Activated naive CD8-positive, alpha-beta T cell treated with anti-CD3 and anti-CD28 coated beads, Interleukin-2, amount 10 ng/mL, durations not matched to agents 7 days and 5 days (primary cell): ENCODE measurements at places on chromosomes 4 and X.

DNA sequence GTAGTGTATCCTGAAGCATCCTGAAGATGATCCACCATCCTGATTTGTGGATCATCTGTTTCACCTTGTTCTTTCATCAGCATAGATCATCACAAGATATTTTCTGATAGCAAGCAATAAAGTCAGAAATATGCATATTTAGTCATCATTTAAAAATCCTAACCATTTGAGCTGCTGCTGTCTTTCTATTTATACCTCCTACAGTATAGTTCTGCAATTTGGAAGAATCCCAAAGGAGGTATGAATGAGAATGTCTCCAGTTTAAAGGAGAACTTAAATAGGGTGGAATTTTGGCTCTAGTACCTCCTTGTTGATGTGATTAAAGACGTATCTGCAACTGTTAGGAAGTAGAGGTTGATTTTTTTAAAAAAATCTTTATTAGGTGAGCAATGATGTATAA, 7.6 kb downstream of the SLC25A14 start:
- DNase-seq: no peak

- DNase-seq: peak; percentile 76
Observed at GRCh38 chrX:118495958-118496762, 545 bp downstream of the DOCK11 start.

DNA sequence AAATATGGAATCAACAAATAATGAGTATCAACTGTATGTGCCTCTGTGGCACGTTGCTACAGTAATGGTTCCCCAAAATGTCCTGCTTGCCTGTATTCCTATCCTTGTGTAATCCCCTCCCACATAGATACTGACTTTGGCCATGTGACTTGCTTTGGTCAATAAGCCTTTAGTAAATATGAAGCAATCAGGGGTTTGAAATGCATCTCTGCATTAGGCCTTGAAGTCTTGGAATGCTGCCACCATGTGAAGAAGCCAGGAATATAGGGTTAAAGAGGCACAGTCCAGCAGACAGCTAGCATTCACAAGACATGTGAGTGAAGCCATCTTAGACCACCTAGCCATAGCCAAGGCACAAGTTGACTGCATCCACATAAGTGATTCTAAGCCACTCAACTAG, 190.9 kb downstream of the GABRB1 start:
- no peak for DNase-seq

GRCh38 chr4:81512757-81513501, 41.2 kb upstream of the RASGEF1B start:
- DNase-seq: no peak

GRCh38 chr4:108130955-108131354, 37.8 kb downstream of the LEF1 start:
- DNase-seq: no peak

GRCh38 chrX:17298564-17298963, 76.4 kb upstream of the NHS start:
- DNase-seq: no peak

GRCh38 chrX:153968754-153969124, 2.9 kb downstream of the HCFC1 start:
- DNase-seq: peak; percentile 62

- no peak for DNase-seq
Observed at GRCh38 chrX:115564243-115564642, 3.3 kb downstream of the PLS3 start.

DNA sequence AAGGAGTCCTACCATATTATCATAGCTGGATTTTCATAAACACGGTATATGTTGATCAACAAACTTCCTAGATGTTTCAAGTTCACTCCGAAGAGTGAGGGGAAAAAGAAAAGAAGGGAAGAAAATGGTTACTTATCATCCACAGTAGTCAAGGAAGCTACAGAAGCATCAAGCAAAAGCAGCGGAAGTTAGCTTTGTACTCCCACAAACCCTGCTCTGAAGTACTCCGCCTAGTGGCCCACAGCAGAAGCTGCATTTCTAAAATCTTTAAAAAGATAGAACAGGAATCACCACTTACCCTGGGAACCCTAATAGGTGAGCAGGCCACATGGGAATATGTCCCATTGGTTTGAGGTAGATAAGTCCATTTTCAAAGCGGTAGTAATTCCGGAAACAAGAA, 28.5 kb upstream of the FRG1 start:
- DNase-seq: no peak

GRCh38 chrX:72395237-72395636, 89.5 kb upstream of the CITED1 start:
- DNase-seq: no peak

- no peak for DNase-seq
Observed at GRCh38 chrX:21700967-21701366, 42.8 kb upstream of the KLHL34 start.

DNA sequence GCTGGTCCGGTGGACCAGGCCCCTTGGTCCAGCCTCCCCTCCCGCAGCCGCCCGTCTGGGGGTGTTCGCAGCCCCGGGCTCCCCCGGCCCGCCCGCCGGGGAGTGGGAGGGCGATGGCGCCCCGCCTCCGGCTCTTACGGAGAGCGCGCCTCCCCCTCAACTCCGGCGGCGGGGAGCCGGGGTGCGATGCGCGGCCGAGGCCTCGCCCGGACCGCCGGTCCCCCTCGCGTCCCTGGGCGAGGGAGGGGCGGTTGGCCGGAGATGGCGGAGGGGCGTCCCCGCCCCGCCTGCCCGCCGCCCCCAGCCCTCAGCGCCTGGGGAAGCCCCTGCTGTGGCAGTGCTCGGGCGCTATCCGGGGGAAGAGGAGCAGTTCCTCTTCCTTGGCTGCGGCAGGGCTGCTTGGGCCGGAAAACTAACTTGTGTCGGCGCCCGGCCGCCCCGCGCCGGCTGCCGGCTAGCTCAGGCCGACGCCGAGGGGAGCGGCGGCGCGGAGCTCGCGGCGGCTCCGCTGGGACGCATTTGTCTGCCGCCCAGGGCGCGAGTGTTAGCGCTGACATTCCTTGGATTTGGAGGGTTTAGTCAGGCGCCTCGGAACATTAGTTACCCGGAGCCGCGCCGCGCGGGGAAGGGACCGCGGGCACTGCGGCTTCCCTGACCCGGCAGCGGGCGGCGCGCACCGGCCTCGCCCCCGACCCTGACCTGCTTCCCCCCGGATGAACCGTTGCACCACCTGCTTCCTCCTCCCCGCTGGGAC, 994 bp downstream of the GALNT7 start:
- DNase-seq: peak; percentile 81

DNA sequence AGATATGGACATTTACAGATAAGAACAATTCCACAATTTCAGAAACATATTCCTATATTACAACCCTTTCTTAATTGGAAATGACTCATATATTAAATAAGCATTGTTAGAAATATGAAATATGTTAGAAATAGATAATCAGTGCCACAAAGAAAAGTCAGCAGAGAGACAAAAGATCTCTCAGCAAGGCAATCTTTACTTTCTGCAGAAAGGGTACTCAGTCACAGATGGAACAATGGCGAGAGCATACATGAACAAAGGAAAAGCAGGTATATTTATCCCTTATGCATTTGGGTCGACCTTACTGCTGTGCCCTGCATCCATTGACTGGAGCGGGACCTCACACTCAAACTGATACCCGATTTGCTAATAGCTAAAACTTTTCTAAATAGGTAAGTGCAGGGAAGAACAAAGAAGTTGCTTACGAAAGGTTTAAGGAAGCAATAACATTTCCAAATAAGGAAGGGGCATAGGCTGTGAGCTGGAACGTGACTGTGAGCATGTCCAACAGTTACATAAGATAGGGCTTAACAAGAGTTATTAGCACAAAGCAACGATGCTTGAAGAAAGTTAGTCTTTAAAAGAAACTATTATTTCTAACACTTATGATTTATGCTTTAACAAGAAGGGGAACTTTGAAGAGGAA, 40.8 kb downstream of the MGARP start:
- DNase-seq: no peak

DNA sequence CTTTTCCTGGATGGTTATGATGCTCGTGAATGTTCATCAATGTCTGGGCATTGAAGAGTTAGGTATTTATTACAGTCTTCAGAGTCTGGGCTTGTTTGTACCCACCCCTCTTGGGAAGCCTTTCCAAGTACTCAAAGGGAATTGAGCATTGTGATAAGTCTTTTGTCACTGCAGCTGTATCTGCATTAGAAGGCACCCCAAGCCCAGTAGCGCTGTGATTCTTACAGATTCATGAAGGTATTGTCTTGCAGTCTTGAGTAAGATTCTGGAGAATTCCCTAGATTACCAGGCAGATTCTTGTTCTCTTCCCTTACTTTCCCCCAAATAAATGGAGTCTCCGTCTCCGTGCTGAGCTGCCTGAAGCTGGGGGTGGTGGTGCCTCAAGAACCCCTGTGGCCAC, 173.4 kb upstream of the HUWE1 start:
- no peak for DNase-seq

- no peak for DNase-seq
Observed at GRCh38 chr4:156021298-156021697, 67.6 kb upstream of the CTSO start.

DNA sequence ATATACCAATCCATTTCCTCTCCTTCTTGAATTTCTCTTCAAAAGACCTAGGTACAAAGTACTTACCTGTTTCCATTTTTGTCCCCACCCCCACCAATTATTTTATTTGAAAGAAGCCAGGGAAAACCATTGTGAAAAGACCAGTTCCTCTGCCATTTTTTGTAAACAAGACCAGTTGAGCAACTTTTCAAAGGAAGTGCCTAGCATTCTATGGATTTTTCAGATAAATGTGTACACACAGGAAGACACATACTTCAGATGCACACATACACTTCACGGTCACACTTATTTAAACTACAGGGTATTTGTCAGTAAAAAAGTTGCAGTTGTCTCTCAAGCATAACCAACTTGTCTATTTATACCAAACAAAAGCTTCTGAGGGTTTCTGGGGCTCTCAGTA, 587.2 kb upstream of the KLHL4 start:
- DNase-seq: no peak

DNA sequence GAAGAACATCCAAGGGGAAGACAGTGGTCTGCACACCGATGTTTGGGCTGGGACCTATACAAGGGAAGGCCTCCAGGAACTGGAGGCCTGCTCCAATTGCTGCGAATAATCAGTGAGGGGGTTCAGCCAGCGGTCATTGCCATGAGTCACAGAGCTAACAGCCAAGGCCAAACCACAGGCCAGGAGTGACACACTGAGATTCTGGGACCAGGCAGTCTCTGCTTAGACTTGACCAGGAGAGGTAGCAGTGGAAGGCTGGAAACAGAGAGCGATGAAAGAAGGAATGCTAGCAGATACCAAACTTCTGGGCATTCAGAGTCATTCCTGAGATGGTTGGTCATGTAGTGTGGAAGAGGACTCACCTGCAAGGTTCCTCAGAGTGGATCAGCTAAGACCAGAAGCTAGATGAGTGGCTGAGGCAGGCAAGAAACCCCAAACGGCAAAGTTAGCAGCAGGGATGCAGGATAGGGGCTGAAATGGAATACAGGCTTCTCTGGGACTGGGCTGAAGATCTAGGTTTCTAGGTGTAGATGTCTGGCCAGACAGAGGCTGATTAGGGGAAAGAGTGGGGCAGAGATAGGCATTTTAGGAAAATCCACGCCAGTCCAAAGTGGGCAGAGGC, 54.7 kb downstream of the CNGA2 start:
- no peak for DNase-seq

DNA sequence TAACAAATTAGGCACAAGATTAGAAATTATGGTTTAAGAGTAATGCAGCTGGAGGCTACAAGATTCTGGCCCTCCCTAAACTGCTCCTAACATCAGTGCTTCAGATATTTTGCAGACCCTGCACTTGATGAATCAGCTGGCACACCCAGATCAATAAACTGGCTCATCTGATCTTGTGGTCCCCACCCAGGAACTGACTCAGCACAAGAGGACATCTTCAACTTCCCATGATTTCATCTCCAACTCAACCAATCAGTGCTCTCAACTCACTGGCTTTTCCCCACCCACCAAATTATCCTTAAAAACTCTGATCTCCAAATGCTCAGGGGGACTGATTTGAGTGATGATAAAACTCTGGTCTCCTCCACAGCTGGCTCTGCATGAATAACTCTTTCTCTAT, 21.7 kb upstream of the TMEM33 start:
- DNase-seq: no peak

DNA sequence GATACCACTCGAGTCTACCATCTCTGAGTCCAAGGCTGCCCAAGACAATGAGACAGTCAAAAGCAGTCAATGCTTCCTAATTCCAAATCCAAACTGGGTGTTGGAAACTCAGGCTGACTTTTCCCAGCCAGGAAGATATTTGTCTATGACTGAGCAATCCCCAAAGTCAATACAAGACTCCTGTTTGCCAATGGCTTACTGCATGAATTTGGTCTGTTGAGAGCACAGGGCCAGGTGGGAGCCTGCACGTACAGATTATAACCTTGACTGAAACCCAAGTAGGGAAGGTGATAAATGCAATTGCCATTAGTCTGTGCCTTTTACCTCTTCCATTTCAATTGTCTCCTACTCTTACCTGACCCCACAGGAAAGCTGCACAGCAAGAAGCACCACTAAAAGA, 72.6 kb upstream of the PPARGC1A start:
- DNase-seq: no peak

GRCh38 chr4:42636645-42636949, 20.3 kb downstream of the ATP8A1 start:
- no peak for DNase-seq

- DNase-seq: no peak
Observed at GRCh38 chr4:52957220-52957686, 95.1 kb downstream of the RASL11B start.

- DNase-seq: peak; percentile 29
Observed at GRCh38 chrX:39162322-39162735, 361.1 kb downstream of the MID1IP1 start.

GRCh38 chr4:153521999-153522801, 56.0 kb downstream of the TMEM131L start:
- peak; percentile 78 for DNase-seq

GRCh38 chr4:153549405-153549804, 83.2 kb downstream of the TMEM131L start:
- no peak for DNase-seq

DNA sequence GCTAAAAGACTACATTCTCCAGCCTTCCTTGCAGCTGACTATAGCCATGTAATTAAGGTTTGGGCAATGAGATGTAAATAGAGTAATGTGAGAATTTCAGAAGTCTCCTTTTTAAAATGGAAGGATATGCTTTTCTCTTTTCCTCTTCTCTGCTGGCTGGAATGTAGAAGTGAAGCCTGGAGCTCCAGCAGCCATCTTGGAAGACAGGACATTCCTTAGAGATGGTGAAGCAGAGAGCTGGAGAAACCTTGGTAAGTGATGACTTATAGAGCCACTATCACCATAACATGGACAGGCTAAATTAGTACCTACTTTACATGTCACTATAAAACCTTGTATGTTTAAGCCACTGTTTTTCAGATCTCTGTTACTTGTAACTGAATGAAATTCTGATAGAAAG, 48.0 kb downstream of the RASL11B start:
- DNase-seq: no peak

GRCh38 chr4:9901257-9901656, 119.8 kb downstream of the DRD5 start:
- no peak for DNase-seq

- DNase-seq: no peak
Observed at GRCh38 chr4:16450724-16451123, 224.5 kb upstream of the TAPT1 start.

DNA sequence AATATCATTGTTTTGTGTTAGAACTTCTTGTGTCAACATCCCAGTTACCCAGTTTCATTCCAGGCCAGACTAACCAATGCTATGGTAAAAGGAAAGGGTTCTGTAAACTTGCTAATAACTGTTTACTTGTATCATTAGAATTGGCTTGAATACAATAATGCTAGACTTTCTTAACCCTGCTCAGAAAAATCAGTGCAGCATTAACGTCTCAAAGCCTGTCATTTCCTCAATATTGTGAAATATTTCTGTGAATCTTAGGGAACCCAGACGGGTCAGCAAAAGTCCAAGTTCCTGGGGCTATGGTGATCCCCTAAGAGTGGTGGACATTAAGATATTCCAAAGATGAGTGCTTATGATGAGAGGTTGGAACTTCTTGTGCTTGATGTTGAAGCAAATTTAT, 541.2 kb upstream of the MAGEB18 start:
- no peak for DNase-seq
